Fibroblast of villous mesenchyme (primary cell): ENCODE measurements at places on chromosomes 2 and 18.

DNA sequence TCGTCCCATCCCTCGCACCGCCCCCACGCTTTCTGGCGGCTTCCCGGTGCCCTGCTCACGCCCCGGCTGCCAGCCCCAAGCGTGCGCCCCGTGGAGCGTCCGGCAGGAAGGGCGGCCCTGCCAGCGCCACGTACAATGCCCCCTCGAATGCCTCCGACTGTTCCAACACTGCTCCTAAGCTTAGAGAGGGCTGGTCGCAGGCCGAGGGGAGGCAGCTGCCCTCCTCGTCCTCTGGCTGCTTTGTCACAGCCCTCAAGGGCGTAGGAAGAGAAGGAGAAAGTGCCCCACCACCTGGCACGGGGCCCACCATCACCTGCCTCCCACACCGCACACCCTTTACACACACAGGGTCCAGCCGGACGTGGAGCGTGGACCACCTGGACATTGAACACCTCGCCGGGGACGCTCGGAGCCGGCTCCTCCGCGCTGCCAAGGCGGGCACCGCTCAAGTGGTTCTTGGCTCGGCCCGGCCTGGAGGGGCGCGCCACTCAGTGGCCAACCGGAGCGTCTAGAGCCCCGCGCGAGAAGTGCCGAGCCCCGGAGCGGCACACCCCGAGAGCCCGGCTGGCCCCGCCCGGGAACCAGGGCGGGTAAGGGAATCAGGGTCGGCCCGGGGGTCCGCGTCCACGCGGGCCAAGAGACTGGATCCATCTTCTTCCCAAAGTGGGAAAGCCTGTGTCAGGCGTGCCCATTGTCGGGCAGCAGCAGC, 830 bp downstream of the DNER start:
- no peak for DNase-seq

GRCh38 chr2:233118648-233119000, 58.5 kb downstream of the INPP5D start:
- no peak for DNase-seq

DNA sequence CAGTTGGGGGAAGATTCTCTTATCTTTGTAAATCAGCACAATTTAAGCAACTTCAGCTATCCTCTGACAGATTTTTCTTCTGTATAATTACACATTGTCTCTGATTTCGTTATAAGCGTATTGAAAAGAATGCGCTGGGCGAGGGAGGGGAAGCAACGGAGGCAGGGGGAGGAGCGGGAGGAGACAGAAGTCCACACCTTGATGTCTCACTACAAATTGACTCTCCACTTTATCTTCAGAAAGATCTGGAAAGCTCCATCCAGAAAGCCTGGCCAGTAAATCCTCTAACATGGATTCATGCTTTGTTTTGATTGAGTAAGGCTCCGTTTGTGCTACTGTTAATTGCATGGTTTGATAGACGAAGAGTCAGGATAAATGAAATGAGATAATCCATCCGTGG, 76.6 kb downstream of the SMIM21 start:
- DNase-seq = no peak

GRCh38 chr2:85846411-85846810, 42.4 kb downstream of the ST3GAL5 start:
- peak; percentile 51 for DNase-seq

- peak; percentile 29 for DNase-seq
Measured at GRCh38 chr2:63741884-63742579, 99.7 kb upstream of the UGP2 start.

- peak; percentile 91 for DNase-seq
Measured at GRCh38 chr2:120934574-120935338, 199.1 kb downstream of the GLI2 start.

- DNase-seq = no peak
Measured at GRCh38 chr2:120452131-120452530, 106.2 kb downstream of the INHBB start.

- peak; percentile 61 for DNase-seq
Measured at GRCh38 chr18:63247926-63248325, 71.6 kb downstream of the BCL2 start.

- no peak for DNase-seq
Measured at GRCh38 chr18:23827681-23828080, 138.4 kb downstream of the LAMA3 start.

DNA sequence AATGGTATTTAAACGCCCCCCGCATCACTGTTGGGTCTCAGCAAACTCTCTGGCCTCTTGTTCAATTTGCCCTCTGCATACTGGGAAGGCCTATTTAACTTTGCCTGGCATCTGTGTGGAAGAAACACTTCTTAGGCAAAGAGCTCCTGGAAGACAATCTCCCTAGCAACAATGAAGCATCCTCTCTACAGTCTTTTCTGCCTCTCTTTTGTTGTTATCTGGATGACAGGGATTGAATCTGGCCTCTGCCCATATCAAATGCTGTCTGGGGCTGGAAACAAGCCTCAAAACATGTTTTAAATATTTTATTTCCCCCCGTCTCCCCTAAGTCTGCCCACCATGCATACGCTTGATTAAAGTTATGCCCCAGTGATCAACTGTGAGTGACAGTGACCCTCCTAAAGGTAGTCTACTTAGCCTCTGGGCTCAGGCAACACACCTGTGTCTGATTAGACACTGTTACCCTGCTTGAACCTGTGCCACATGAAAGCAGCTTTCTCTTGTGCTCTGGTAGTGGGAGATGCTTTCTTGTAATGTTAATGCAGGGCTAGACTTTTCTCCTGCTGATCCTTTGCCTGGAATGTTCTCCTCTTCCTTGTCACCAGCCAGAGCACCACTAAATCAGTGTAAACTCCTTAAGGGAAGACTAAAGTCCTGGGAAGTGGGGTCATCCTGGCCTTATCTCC, 34.9 kb downstream of the CDC42EP3 start:
- DNase-seq = no peak

GRCh38 chr2:33321236-33321771, 155.1 kb upstream of the RASGRP3 start:
- DNase-seq = peak; percentile 56

DNA sequence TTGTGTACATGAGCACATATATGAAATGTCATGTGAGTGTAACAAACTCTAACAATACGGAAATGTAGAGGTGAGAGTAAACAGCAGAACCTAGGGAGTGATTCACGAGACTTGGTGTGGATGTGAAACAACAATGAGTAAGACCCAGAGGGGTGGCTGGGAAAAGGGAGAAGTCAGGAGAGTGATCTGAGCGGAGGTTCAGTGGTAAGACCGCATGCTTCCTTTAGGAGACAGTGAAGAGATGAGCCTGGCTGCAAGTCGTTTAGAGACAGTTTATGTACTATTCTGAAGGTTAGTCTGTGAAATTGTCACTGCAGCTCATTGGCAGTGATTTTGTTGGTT, 150.6 kb downstream of the PRPF40A start:
- no peak for DNase-seq

GRCh38 chr2:239932881-239933735, 92.0 kb downstream of the NDUFA10 start:
- DNase-seq = no peak
